ENCODE measurements at places on chromosomes 7 and 10.

GRCh38 chr7:83819911-83820310 lies 171.0 kb upstream of the SEMA3E start:
- no peak for DNase-seq

DNA sequence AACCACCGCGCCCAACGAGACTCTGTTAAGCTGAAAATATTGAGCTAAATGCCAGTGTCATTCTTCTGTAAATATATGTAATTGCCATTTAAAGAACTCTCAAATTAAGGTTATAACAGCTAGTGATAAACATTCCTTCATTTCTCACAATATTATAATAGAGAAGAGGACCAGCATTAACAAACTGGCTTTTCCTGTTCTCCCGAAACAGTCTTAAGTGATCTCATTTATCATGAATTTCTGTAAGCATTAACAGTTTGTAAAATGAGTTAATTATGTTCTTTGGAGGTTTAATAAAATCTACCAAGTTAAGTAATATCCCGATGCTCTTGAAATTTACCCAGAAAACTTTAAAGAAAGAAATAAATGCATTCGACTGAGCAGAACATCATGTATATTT lies 352.8 kb downstream of the KCNMA1 start:
- no peak for DNase-seq

GRCh38 chr7:35658606-35659201 lies 36.2 kb downstream of the HERPUD2 start:
- no peak for DNase-seq

DNA sequence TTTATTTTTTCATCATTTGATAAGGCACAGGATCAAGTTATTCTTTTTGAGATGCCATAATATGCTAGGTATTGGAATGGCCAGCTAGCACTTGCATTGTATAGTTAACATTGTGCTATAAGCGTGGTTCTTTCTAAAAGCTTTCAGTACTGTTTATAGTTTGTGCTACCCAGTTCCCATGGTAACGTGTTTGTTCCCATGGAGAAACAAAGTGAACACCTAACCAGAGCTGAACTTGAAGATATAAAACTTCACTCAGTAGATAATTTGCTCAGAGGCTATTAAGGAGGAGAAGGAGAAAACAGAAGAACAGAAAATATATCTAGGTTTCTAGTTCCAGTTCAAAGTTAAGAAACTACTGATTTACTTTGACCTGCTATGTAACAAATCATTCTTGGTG lies 23.6 kb upstream of the ITGB8 start:
- DNase-seq = no peak

- no peak for DNase-seq
These were observed 126.9 kb downstream of the RPS24 start for GRCh38 chr10:78160591-78160990.

DNA sequence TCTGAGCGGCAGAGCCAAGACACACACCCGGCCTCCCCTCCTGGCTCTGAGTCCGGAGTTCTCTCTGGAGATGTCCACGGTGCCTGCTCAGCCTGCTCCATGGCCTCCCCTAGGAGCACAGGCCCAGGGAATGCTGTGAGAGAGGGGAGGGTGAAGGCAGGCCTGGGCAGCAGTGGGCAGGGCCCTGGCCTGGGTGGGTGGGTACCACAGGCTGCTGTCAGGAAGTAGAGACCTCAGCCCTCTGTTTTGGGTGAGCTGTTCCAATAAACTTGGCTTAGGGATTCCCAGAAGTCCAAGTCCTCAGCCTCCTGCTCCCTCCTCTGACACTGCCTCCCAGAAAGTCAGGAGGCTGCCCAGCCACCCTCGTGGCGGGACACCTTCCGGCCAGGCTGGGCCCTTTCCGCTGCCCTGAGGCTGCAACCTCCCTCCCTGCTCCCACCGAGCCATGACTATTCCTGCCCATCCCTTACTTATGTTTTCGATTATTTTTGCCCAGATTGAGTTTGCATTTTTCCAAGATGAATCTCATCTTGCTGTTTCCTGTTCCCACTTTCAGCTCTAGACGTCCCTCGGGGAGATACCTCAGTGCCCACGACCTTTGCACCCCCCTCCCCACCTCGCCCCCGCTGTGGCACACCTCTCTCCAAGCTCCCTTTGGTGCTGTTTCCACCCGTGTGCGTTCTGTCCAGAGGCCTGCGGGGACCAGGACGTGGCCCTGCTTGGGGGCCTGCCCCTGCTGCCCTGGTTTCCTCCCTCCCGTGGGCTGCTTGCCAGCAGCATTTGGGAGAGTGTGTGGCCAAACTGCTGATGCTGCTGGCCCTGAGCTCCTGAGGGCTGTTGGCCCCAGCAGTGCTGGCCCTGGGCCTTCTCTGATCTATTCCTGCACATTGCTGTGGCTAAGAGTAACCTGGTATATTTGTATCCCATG lies 5.8 kb upstream of the POLM start:
- DNase-seq = no peak

GRCh38 chr10:123584419-123584775 lies 81.8 kb upstream of the GPR26 start:
- no peak for DNase-seq

- no peak for DNase-seq
These were observed 12.0 kb upstream of the RASSF4 start for GRCh38 chr10:44947371-44948152.

DNA sequence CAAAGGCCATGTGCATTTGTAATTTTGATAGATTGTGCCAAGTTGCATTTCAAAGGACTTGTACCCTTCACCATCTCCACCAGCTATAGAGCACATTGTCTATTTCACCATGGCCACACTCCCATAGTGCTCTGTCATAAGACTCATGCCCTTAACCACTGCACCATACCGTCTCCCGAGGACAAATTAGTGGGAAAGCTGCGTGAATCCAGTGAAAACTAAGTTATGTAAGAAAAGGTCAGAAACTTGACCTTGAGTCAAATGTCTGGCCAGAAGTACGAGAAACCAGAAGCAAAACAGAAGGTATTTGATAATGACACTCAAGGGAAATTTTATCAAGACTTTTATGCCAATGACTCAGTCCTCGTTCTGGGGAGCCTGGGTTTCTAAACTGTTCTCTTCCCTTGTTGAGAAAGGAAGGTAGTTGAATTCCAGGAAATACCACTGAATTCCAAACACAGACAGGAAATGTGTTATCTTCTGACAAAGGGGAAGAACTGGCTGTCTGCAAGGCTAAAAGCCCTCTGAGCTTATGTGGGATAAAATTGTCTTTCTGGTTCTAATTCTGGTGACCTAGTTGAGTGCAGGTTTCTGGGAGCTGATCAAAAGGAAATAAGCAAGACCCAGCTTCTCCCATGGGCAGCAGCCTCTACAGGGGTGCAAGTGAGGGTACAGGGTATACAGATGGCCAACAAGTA lies 49.7 kb downstream of the CDK1 start:
- no peak for DNase-seq

DNA sequence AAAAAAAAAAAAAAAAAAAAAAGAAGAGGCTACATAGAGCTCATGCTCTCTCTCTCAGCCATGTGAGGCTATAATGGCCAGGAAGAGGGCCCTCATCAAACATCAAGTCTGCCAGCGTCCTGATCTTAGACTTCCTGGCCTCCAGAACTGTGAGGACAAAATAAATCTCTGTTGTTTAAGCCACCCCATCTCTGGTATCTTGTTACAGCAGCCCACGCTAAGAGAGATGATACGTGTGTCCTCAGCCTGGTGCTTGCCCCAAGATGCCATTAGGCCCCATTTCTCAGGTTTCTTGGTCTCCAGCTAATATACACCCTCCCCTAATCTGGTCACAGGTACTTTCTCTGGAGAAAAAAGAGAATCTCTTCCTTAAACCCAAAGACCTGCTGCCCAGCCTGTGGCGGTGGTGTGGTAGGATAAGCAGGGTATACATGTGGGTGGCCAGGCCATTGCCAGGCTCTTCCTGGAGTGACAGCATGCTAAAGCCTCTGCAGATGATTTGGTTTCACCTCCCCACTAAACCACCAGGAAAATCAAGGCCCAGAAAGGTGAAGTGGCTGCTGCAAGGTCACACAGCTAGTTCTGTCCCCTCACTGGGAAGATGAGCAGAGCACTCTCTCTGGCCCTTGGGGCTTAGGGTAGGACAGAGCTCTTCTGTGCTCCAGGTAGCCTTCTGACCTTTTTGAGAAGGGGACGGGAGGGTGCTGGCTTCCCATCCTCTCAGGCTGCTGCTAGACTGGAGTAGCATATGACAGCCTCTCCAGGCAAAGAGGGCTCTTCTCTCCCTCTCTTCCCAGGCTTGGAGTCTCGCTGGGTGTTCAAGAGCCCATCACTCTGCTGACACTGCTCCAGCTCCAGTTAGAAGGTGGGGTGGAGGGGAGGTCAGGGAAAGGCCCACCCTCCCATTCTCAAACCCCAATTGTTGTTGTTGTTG lies 5.2 kb downstream of the SPOCK2 start:
- no peak for DNase-seq

DNA sequence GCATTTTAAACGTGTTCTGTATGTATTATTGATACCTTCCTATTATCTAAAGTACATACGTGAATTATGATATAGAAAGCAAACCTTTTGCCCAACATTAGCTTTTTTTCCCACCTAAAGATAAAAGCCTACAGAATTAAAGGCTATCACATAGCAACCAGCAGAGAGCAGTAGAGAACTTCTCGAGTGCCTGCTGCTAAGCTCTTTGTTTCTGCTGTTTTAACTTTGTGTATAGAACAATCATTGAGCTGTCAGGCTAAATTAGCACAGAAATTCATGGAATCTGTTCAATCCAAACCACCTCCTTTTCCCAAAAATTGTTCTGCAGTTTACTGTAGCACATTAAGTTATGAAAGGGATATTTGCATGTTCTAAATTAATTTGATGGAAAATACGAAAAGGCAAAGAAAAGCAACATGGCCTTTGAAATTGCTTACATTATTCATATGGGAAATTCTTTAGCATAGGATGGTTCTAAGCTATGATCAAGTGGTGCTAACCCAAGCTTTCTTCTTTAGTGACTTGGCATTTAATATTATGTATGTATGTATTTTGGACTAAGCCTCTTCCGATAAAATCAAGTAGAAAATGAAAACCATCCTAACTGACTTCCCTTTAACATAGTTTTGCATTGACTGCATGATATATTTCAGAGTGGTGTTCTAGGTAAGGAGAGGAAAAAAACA lies 1288.5 kb downstream of the GATA3 start:
- DNase-seq = no peak

GRCh38 chr10:102517553-102517952 lies 13.8 kb downstream of the SUFU start:
- DNase-seq = no peak

DNA sequence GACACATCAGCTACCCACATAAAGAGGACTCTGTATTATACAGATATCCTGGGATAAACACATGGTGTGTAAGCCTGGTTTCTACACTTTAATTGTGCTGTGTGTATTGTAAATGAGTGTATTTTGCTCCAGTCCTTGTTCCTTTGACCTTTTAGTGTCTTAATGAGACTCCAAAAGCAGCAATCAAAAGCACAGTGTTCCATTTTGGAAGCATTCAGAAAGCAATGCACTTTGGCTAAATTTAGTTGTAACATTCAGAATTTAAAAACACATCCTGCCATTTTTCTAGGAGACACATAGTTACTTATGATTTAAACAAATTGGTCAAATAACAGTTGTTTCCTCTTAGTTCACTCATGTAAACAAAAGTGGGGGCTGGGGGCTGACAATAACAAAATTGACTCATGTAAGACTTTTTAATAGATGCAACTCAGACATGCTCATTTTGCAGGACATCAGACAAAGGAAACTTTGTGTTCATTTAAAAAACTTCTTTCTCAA lies 122.2 kb downstream of the GPR37 start:
- no peak for DNase-seq

Data from activated effector memory CD4-positive, alpha-beta T cell treated with Interleukin-2 at 50 U/mL for 16 hours (primary cell).